ENCODE measurements at places on chromosomes 13 and 19.

DNA sequence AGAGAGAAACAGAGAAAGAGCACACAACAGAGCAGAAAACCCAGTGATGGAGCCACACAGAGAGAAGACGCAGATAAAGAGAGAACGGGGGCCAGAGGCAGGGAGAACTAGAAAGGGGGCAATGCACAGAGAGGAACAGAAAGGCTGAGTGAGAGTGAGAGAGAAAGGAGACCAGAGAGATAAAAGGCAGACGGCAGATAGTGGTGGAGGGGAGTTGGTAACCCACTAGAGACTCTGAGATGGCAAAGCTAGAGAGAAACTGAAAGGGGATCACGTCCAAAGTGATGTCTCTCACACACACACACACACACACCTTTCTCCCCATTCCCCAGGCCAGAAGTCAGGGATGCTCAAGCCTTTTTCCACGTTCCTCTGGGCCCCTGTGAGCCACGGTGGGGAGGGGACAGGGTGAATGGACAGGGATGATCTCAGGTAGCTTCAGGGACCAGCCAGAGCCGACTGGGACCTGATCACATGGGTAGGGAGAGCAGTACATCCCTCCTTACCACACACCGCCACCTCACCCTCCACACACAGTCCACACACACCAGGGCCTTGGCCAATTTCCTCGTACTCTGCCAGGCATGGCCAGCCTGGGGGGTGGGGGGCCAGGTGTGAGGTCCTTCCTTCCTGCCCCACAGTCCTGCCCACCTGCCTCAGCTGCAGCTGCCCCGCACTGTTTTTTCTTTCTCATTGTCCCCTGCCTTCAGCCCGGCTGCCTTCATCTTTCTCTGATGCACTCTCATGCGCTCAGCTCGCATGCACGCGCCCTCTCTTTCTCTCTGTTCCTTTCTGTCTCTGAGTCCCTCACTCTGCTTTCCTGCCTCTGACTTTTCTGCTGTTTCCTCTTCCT is 22.5 kb upstream of the POU2F2 start:
- no peak for DNase-seq

DNA sequence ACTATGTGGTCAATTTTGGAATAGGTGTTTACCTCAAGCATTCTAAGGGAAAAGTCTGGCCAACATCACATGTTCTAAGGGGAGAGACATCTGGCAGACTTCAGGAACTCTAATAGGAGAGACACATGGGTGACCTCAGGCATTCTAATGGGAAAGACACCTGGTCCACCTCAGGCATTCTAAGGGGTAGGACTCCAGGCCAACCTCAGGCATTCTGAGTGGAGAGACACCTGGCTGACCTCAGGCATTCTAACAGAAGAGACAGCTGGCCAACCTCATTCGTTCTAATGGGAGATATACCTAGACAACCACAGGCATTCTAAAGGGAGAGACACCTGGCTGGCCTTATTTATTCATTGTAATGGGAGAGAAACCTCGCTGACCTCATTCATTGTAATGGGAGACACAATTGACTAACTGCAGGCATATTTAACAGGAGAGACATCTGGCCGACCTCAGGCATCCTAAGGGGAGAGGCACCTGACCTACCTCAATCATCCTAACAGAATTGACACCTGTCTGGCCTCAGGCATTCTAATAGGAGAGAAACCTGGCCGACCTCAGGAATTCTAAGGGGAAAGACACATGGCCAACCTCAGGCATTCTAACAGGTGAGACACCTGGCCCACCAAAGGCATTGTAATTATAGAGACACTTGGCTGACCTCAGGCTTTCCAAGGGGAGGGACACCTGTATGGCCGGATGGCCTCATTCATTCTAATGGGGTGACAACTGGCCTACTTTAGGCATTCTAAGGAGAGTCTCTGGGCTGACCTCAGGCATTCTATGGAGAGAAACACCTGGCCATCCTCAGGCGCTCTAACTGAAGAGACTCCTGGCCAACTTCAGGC is 1346.8 kb downstream of the UQCRFS1 start:
- DNase-seq, result no peak

DNA sequence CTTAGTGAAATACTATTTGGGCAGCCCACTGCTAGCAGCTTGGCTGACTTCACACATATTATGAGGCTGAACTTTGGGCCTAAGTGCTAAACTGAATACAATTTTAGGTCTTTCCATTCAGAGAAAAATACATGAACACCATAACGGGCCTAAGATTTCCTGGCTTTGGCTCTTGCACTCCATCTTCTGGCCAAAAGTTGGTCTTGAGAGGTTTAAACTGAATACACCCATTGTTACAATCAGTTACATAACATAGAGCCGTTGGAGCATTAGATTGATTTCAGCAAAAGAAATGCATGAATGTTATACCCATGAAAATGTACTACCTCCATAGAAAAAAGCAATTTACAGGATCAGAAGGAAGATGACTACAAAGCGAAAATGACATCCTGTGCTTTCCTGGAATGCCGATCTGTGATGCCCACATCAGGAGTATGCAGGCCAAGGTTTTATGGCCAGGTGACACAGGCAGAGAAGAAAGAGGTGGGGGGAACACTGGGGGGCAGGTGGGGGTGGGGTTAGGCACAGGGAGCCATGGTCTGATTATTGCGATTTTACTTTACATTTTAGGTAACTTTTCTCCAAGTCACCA is 11.1 kb upstream of the SHISA2 start:
- no peak for DNase-seq

DNA sequence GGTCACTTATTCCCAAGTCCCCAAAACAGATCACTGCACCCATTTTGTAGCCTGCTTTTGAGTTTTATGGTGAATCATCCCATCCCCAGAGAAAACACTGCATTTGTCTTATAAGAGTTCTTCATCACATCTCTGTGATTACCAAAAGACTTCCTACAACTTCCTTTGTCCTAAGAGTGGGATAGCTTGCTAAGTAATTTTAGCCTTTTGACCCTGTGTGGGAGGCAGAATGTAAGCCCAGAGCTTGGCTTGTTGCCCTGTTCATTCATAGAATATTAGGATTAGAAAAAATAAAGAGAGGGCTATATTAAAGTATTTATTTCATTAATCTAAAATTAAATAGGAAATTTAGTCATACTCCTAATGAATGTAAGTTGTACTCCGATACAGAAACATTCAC is 213.3 kb downstream of the MZT1 start:
- DNase-seq, result no peak

DNA sequence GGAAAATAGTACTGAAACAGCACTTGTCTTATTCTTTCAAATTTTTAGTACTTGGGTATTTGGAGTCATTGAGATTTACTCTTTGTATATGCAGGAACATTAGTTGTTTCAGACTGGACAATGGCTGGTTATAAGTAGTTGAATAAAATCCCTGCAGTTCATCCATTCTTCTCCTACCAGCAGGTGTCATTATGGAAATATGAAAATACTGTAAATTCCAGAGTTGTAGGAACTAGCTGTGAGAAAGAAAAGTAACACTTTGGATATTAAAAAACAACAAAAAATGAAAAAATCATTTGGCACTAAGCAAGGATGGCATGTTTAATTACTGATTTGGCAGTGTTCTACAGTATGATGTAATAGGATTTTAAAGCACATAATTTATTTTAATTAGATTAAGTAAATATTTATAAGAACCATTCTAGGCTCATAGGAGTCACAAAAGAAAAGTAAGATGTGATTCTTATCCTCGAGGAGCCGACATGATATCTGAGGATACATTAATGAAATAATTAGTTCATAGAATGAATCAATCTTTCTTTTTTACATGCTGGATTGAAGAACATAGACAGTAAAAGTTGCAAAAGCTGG is 155.3 kb downstream of the KCNRG start:
- no peak for DNase-seq

- peak; percentile 59 for DNase-seq
Measured at GRCh38 chr19:4064496-4065260, 2.0 kb downstream of the ZBTB7A start.

- no peak for DNase-seq
Measured at GRCh38 chr19:15284896-15285295, 47.4 kb downstream of the BRD4 start.

DNA sequence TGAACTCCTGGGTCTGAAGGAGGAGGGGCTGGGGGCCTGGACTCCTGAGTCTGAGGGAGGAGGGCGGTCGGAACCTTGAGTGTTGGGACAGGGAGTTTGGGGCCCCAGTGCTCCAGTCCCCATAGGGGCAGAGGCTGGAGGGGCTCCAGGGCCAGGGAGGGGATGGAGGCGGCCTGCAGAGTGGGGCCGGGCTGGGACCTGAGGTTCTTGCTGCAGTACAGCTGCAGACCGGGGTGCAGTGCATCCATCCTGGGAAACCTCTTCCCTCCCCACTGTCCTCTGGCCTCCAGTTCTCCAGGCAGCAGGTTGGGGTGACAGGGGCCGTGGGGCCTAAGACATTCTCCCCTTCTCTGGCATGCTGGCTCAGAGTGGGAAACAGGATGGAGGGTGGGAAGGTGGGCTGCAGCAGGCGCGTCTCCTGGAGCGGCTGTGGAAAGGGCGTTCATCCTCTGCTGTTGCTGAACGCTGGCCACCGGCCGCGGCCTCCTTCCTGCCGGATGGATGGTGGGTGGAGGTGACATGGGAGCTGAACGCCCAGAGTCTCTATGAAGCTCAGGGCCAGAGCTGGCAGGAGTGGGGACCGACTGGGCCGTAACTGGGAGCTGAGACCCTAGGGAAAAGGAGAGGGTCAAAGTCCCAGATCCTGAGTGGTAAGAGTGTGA is 1.6 kb downstream of the BRSK1 start:
- no peak for DNase-seq

- DNase-seq, result peak; percentile 65
Measured at GRCh38 chr19:1590641-1591397, 1.8 kb downstream of the MBD3 start.
